Renal cortical epithelial cell (primary cell): ENCODE measurements at places on chromosomes 1 and 21. TPM values are rescaled to one million over a fixed set of nuclear protein-coding genes. Genes with fewer than 3 reads are reported as not detected.

GRCh38 chr1:156162430-156163037 is 9.1 kb downstream of the SEMA4A start:
- no peak for DNase-seq

Gene PROX1
- 0.17 and 0.80 TPM in 2 replicates for total RNA-seq

DNA sequence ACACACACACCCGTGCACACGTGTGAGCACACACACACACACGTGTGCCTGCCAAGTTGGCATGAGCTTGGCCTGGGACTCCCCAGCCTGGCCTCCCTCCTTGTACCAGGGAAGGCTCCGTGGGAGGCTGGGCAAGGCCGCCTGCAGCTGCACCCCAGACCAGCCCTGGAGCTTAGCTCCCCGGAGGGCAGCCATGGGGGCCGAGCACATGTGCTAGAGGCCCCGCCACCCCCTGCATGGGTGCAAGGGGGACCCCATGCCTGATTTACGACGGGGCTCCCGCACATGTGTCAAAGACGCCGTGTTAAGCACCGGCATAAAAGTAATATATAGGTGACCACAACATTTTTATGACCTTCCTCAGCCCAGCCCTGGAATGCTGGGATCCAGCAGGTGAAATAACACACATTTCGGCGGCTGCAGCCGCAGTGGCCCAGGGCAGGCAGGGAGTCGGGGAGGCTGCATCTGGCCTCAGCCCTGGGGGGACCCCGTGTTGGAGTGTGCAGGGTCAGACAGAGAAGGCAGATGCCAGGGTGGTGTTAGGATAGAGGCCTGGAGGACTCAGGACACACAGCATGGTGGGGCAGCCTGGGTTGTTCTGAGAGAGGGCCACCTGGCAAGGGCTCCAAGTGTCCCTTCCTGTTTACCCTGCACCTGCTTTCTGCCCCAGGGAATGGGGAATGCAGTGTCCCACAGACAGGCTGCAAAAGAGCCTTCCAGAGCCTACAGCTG is 56.3 kb downstream of the WNT9A start:
- no peak for DNase-seq

Gene OPRD1
- not detected in 2 replicates for total RNA-seq

DNA sequence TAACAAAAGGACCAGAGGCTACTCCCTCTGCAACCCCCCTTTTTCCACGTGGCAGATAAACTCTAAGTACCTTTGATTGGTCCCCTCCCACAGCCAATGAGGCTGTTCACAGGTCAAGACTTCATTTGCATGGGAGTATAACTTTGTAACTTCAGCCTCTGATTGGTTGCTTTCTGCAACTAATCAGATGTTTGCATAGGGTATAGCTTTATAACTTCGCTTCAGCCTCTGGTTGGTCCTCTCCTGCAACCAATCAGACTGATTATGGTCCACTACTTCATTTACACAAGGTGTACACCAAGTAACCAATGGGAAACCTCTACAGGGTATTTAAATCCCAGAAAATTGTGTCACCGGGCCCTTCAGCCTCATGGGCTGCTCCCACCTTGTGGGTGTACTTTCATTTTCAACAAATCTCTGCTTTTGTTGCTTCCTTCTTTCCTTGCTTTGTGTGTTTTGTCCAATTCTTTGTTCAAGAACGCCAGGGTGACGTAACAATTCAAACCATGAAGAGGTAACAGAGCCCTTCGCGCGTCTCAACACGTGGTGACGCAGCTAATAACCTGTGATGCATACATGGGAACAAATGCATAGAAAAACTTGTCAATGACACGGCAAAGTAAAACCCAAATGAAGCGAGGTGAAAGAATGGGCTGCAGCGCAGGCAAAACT is 47.2 kb downstream of the VPS26C start:
- no peak for DNase-seq

GRCh38 chr1:8879464-8879921 is 1.0 kb upstream of the ENO1 start:
- DNase-seq = peak; percentile 89

DNA sequence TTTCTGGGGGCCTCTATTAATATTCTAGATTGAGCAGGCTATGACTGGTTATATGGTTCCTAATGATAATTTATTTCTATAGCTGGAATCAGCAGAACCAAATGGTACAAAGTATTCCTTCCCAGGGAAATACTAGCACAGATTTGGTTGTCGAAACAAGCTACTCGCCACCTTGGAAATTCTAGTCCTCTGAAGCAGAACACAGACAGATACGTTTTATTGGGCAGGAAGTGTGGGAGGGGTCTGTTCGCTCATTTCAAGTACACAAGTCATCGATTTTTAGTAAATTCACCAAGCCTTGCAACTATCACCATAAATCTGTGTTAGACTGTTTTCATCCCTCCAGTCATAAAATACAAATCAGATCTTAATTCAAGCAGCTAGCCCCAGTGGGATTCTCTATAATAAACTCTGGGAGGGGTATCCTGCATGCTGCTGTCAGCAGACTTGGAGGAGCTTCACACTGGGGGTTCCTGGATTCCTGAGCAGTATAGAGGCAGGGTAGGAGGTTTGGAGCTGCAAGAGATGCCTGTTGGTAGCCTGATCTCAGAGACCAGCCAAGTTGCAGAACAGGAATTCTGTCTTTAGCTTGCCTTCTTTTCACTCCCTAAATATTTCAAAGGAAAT is 9.8 kb upstream of the GPR137B start:
- DNase-seq = no peak

DNA sequence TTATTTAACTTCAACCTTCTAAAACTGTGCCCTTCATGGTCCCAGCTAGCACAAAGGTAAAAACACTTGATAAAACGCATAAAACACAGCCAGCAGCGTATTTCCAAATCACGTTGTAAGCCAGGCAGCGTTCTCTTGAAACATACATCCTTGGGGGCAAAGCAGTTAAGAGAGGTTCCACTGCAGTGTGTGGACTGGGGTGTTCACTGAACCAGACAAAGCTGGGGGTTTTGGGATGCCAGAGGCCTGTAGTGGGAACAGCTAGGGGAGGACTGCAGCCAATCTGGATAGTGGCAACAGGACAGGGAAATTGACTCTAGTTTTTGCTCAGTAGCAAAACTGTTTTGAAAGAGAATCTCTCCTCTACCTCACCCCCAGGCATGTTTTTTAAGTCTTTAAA is 21.5 kb upstream of the ATP5PO start:
- no peak for DNase-seq

Gene KCNJ6
- under 0.01 and 0.05 TPM in 2 replicates for total RNA-seq

DNA sequence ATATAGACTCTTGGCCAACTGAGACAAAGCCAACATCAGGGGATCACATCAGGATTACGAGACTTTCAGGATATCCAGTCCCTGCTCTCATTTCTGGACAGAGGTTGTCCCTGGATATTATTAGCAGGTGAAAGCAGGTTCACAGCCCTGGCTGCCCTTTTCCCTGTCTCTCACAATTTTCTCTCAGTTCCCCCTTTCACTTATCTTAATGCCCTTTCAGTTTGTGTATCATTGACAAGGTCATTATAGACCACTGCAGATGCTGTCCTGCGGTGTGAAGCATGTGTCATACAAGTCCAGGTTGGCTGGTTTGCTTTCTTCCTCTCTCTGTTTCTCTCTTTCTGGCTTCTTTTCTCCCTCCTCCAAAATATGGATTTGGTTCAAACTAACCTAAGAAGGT is 2.1 kb upstream of the KLHDC9 start:
- no peak for DNase-seq

GRCh38 chr1:204495777-204496176 is 1.2 kb upstream of the PIK3C2B start:
- no peak for DNase-seq

GRCh38 chr1:219283541-219283940 is 109.9 kb downstream of the LYPLAL1 start:
- DNase-seq = no peak

- no peak for DNase-seq
Measured at GRCh38 chr1:51265618-51266017, 29.5 kb downstream of the RNF11 start.
